ENCODE measurements at places on chromosomes 1 and 21.

DNA sequence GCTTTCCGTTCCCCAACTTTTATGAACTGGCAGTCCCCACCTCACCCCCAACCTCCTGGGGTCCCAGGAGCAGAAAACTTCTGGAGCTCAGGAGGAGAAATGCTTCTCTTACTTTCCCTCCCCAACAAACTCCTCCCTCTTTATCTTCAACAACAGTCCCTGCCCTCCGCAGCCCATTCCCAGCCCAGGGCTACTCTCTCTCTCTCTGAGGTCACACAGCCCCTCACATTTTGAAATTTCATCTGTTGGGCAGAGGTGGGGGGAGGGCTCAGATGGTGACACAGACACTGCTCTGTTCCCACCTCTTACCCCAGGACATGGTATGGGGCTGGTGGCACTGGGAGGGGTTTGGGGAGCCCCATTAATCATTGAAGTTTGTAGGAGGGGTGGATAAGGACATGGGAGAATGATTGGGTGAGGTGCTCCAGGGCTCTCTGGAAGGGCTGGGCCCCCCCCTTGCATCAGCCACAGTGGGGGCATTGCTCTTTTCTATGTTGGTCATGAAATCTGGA, 6.0 kb downstream of the PIK3CD start:
- DNase-seq: no peak

GRCh38 chr1:14742181-14742980, 143.9 kb downstream of the KAZN start:
- no peak for DNase-seq

GRCh38 chr1:176462674-176463378, at the start of gene PAPPA2:
PAPPA2 (plus strand) TSS chr1:176463175; CDS start chr1:176556323, 93,148 bp downstream.
- no peak for DNase-seq

DNA sequence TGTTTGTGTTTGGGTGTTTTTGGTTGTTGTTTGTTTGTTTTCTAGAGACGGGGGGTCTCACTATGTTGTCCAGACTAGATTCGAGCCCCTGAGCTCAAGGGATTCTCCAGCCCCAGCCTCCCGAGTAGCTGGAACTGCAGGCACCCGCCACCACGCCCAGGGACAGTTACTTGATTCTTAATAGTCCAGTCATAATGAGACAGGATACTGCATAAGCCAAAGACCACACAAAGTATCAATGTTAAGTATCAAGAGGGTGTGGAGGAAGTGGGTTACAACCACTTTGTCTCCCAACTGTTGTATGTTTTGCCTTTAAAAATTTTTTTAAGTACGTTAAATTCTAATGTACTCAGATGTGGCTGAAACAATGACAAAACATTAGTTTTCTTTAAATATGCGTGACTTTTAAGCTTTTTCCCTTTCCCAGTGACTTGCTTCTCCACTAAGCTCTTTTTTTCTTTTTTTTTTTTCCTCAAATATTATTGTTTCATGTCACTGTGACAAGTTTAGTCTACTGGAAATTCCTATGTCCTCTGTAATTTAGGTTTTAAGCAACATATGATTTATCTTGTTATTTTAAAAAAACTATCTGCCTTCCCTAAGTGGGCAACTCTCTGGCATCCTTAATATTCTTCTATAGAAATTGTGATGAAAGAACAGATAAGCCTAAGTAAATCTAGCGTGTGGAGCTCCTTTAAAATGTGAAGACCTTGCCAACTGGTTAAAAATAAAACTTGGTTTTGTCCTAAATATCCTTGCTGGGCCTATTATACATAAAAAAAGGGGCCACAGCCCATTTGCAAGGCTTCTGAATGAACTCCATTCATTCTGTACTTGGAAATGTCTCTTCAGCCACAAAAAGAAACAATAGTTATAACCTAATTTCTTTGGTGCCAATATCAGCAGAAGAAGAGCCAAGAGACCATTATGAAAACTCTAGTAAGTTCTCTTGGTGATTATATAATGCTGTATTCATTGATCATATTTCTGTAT, 56.2 kb upstream of the DPH5 start:
- no peak for DNase-seq

GRCh38 chr1:55816456-55817426, 601.6 kb upstream of the USP24 start:
- DNase-seq: no peak

DNA sequence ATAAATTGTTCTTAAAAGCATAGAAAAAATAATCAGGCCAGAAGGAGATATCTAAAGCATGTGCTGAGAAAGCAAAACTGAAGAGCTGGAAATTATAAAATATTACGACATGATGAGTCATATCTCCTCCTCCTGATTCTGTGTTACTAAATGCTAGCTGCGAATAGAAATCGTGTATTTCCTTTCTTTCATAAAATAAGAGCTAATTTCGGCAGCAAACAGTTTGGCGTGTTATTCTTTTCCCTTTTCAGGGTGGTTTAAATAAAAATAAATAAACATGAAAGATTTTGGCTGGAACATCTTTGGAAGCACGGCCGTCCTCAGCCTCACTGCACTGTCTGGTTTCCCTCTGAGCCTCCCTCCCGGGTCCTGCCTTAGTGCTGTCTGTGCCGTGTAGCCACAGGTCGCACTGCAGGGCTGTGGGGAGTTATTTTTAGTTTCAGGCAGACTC, 56.0 kb downstream of the ADARB1 start:
- DNase-seq: no peak

DNA sequence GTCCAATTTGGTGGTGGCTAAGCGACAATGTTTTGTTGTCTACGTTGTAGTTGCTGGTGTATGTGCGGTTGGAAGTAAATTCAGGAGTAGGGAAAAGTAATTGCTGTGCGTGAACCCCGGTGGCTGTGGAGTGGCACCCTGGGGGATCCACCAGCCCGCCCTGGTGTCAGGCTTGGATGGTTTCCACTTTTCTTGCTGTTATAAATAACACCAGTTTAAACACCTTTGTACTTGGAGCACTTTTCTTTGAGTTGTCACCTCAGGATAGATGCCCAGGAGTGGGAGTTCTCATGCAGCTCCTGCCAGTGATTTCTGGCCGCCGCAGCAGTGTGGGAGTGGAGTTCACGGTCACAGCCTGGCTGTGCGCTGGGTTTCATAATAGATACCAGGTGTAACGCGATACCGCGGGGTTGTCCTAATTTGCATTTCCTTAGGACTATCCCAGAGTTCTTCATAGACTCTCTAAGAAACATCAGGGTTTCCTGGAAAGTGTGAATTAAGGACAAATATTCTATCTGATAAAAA, 12.8 kb upstream of the TMEM200B start:
- no peak for DNase-seq

DNA sequence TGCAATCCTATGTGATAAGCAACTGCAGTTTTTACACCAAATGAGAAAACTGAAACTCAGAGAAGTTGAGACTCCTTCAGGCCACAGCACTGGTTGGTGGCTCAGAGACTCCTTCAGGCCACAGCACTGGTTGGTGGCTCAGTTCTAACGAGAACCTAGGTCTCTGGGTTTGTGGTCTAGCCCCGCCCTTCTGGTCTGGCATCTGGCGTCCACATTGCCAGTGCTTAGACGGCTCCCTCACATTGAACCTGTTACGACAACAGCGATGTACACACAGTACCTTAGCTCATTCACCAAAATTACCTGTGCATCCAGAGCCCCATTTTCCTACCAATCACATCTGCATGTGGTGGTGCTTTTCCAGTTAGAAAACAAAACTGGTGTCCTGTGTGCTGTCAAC, 66.1 kb downstream of the NID1 start:
- DNase-seq: no peak

DNA sequence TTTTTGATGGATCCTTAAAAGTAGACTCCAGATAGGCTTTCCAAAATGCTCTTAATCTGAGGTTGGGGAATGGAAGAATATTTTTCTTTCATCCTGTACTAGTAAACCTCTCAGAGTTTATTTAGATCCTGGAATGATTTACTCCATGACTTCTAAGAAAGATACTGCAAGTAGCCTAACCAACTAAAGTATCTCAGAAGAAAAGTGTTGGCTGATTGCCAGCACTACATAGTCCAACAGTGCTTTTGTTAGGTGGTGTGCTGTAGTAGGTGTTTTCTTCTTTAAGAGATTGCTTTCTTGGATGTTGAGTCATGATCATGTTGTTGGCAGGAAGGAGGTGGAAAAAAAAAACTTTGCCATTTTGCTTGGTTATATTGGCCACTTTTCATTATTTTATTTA, 119.8 kb downstream of the OSBPL9 start:
- DNase-seq: no peak

GRCh38 chr1:21966247-21967000, 10.4 kb upstream of the CELA3B start:
- no peak for DNase-seq

DNA sequence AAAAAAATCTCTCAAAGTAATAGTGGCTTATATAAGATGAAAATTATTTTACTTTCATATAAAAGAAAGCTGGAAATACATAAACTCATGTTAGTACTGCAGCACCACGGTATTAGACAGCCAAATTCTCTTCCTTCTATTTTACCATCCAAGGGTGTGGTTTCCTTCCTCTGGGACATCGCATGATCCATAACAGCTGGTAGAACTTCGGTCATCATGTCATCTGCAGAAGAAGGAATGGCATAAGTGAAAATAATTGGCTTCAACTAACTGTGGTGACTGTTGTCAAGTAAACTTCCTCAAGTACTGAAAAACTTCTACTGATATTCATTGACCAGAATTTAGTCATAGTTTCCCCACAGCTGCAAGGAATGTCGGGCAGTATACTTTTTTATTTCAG, 28.3 kb upstream of the IFI44L start:
- DNase-seq: no peak

DNA sequence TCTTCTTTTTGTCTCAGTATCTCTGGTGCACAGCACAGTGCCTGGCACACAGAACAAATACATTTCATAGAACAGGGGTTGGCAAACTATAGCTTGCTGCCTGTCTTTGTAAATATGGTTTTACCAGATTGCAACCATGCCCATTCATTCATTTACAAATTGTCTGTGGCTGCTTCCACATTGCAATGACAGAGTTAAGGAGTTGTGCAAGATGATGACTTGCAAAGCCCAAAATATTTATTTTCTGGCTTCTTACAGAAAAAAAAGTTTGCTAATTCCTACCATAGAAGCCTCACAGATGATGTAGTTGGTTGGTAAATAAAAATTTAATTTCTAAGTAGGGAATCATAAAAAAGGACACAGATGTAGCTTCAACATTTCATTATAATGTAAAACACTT, 11.2 kb upstream of the HMGB4 start:
- no peak for DNase-seq

DNA sequence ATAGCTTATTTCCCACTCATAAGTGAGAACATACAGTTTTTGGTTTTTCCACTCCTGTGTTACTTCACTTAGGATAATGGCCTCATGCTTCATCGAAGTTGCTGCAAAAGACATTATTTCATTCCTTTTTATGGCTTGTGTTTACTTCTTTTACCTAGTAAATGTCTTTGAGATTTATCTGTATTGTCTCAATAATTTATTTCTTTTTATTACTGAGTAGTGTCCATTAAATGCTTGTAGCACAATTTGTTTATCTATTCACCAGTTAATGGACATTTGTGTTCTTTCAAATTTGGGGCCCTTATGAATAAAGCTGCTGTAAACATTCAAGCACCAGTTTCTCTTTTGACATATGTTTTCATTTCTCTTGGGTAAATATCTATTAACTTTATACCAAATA, 86.0 kb downstream of the UCHL5 start:
- no peak for DNase-seq

Data from nucleus accumbens (tissue), 56 donors.